Kidney epithelial cell (primary cell): ENCODE measurements at places on chromosomes 2 and 18. TPM values are rescaled to one million over a fixed set of nuclear protein-coding genes. Genes with fewer than 3 reads are reported as not detected.

ERICH2 gene
- total RNA-seq: 0.50 and 0.89 TPM in 2 replicates

SRD5A2 gene
- under 0.01 and 0.17 TPM in 2 replicates for total RNA-seq

EFEMP1 gene
- total RNA-seq: 35.8 and 40.7 TPM in 2 replicates

DNA sequence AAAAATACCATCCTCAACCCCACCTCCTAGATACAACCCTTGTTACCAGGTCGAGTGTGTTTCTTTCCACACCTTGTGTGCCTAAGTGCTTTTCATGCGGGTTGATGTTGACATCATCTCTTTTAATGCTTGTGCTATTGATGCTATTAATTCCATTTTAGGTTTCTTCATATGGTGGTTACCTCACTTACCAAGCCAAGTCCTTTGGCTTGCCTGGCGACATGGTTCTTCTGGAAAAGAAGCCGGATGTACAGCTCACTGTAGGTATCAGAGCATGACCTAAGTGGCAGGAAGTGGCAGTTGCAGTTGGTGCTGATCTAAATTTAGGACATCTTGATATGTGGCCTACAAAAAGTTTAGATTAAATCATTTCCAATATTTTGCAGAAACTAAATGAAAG, 149.9 kb upstream of the TTC39C start:
- DNase-seq: no peak

GRCh38 chr18:22286585-22286984, 117.2 kb downstream of the GATA6 start:
- no peak for DNase-seq

DNA sequence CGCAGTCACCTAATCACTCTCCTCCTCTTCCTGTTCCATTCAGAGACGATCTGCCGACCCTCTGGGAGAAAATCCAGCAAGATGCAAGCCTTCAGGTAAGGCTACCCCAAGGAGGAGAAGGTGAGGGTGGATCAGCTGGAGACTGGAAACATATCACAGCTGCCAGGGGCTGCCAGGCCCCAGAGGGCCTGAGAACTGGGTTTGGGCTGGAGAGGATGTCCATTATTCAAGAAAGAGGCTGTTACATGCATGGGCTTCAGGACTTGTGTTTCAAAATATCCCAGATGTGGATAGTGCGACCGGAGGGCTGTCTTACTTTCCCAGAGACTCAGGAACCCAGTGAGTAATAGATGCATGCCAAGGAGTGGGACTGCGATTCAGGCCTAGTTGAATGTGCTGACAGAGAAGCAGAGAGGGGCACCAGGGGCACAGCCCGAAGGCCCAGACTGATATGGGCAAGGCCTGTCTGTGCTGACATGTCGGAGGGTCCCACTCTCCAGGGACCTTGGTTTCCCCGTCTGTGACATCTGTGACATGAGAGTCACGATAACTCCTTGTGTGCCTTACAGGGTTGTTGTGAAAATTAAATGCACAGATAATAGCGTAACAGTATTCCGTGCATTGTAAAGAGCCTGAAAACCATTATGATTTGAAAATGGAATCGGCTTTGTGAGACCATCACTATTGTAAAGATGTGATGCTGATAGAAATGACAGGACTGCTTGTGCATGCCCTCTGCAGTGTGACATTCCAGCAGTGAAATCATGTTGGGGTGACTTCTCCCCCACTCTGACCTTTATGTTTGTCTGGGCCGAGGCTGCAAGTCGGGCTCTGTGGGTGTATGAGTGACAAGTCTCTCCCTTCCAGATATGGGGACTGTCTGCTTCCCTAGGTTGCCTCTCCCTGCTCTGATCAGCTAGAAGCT, 510 bp downstream of the IL1RN start:
- DNase-seq: no peak

- no peak for DNase-seq
Measured at GRCh38 chr2:196442211-196442610, 197.3 kb upstream of the CCDC150 start.

DNA sequence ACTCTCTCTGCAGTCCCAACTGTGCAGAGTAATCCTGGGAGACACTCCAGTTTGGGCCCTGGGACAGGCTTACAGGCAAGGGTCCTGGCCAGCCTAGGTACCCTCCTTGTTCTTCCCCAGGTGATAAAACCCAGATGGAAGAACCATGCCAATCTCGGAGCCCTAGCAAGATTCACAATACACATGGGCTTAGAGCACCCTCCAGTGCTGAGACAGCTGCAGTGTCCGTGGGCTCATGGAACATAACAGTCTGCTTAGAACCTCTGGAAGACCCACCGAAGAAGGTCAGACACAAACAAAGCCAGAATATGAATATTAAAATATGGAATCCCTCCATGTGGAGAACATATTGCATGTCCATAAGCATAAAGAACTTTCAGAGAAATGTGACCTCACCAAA, 568.1 kb downstream of the KCNJ3 start:
- DNase-seq: no peak

DNA sequence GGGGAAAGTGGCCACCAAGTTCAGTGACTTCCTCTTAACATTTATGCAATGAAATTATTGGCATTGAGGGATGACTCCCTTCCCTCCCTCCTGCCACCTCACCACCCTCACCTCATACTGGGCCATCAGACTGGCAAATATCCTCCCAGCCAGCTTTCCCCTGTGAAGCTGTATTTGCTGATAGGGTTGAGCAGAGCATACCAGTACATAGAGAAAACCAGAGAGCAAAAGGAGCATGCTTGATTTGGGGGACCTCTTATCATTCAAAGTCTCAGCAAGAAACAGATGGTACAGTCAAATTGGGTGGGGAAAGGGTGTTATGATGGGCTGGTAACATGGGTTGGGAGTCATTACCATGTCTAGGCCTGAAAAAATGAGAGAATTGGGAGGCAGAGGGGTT, 19.1 kb upstream of the B3GNT2 start:
- no peak for DNase-seq

GRCh38 chr18:35106845-35107148, 65.6 kb downstream of the MAPRE2 start:
- DNase-seq: no peak

GRCh38 chr2:147214914-147215313, 629.9 kb upstream of the ACVR2A start:
- DNase-seq: no peak
